Chondrocyte (in vitro differentiated cells): ENCODE measurements at places on chromosomes 4 and X. TPM values are rescaled to one million over a fixed set of nuclear protein-coding genes. Genes with fewer than 3 reads are reported as not detected.

DNA sequence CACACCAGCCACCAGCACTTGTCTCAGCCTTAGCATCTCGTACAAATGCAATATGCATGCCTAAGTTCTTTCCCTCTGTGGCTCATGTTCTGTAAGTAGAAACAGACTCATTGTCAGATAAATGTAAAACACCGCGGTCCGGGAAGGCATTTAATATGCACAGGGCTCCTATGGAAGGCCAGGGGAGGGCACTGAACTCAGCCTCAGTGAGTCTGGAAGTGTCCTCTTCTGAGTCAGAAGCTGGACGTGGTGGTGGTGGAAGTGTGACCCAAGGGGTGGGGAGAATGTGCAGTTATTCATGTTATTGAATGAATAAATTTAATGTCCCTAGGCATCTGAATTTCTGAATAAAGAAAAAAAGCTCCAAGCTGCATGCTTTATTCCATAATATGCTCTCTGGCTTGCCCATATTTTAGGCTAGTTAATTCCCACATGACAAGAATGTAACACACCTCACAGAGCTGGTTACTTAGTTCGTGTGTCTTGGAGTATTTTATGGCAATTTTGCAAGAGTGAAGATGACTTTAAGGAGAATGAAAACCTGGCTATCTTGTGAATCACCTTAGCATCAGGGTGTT is 193.1 kb upstream of the GATB start:
- DNase-seq, result no peak

- no peak for DNase-seq
Measured at GRCh38 chr4:142656178-142656577, 189.9 kb downstream of the INPP4B start.

Gene CLDN22
- total RNA-seq, result not detected in 3 replicates

GRCh38 chr4:134883831-134884449 is 682.4 kb upstream of the PABPC4L start:
- no peak for DNase-seq

DNA sequence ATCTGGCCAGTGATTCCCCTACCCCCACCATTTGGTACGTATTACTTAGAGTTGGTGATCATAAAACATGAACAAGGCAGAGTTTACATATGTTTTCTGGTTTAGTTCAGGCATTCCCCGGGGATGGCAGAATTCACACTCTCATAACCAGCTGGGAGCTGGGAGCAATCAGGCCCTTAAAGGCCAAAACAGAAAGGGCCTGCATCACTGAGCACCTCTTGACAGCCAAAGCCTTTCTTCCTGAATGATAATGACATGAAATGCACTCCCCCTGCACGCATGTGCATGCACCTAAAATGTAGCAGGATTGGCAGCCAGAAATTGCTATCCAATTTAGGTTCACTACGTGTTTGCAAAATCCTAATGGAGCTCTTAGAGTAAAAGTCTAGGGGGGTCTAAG is 235.4 kb downstream of the GPC3 start:
- DNase-seq, result no peak

DNA sequence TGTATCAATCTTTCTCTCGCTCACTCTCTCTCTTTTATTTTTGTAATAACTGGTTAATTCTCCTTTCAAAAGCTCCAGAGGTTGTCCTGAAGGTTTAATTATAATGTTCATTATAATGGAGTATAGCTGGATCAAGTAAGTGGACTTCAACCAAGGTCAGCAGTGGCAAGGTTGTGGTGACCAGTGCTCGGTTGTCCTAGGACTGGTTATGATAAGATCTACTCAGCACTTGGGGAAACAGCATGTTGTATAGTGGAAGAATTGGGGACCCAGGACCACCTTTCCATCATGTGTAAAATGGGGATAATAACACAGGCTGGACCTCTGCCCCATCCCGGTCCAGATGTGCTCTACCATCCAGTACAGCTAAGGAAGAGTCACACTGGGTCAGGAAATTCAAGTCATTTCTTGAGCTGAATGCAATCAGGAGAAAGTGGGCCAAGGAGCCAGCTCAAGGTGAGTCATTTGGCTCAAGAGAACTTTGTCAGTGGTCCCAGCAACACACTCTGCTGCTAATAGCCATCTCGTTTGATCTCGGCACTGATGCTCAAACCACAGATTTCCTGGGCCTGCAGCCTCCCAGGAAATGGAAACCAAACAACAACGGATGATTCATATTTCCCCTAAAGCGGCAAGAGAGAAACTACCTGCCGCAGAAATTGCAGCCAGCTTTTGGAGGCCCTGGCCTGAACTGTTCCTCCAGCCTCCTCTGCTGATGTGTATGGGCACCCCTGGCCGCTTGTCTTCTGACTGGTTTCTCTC is 123.6 kb upstream of the RBPJ start:
- DNase-seq, result no peak

Gene NAA11
- not detected in 3 replicates for total RNA-seq

Gene OCRL
- 56.0 to 61.0 TPM (median 58.9 TPM) in 3 replicates for total RNA-seq

DNA sequence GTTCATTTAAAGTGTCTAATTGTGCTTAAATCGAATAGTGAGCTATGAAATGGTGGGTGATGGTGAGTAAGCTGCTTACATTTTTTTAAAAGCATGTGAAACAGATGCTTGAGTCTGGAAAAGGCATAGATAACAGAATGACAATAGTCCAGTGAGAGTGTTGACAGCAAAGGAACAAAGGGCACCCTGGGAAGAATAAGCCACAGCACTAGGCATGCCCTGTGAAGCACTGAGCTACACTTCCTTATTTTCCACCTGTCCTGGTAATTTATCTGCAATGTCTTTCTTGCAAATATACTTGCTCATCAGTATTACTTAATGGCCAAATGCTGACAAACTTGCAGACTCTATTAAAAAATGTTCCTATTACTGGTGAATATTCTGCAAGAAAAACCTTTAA is 168.7 kb downstream of the PRDM5 start:
- DNase-seq, result no peak

Gene GABRA4
- not detected in 3 replicates for total RNA-seq

DNA sequence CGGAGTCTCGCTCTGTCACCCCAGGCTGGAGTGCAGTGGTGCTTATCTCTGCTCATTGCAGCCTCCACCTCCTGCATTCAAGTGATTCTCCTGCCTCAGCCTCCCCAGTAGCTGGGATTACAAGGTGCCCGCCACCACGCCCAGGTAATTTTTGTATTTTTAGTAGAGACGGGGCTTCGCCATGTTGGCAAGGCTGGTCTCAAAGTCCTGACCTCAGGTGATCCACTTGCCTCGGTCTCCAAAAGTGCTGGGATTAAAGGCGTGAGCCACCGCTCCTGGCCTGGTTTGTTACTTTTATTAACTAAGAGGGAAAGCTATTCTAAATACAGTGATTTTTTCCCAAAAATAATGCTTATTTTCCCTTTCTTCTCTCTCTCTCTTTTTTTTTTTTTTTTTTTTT is 866 bp upstream of the CENPE start:
- DNase-seq, result no peak

GRCh38 chr4:110769578-110769977 is 146.7 kb upstream of the PITX2 start:
- DNase-seq, result no peak

DNA sequence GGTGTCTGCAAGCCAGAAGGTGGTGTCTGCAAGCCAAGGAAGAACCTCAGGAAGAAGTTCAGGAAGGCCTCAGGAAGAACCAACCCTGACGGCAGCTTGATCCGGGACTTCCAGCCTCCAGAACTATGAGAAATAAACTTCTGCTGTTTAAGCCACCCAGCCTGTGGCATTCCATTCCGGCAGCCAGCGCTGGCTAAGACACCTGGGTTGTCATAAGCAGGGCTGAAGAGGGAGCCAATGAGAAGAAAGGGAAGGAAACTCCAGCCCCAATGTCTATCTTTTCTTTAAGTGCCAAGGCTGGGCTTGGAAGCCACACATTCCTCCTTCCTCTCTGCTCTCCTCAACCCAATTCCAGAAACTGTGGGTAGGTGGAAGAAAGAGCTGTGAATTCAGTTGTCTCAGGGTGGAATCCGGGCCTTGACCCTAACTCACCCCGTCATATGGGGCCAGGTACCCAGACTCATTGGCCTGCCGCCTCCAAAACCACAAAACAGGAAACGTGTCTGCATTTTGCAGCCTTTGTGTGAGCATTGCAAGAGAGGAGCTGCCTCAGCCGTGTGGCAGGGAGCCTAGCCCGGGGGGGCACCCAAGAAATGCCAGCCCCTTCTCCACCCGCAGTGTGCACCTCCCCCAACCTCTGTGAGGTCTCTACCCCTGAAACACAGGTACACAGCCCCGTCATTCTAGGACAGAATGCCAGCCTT is 26.8 kb downstream of the CRMP1 start:
- no peak for DNase-seq

DNA sequence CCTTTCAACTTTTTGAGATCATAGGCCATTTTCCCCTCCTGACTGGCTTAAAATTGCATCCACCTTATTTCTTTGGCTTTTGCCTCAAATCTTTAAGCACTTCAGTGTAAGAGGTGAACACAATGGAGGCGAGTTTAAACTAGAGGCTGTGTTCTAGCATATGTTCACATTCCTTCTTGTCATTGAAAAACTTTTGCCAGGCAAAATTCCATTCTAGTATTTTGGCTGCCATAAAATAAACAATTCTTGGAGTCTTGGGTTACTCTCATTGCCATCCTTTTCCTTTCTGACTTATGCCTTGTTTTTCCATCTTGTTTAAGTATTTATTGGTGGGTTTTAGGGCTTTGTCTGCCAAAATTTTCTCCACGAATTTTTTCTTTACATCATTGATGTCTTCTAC is 137.3 kb upstream of the ANXA10 start:
- no peak for DNase-seq

Gene CLGN
- total RNA-seq, result 0.41 to 0.89 TPM (median 0.60 TPM) in 3 replicates

Gene ODAM
- total RNA-seq, result not detected in 3 replicates

- no peak for DNase-seq
Measured at GRCh38 chr4:103098756-103099440, 736 bp downstream of the BDH2 start.

GRCh38 chr4:165027762-165028402 is 3.9 kb upstream of the TRIM60 start:
- no peak for DNase-seq

DNA sequence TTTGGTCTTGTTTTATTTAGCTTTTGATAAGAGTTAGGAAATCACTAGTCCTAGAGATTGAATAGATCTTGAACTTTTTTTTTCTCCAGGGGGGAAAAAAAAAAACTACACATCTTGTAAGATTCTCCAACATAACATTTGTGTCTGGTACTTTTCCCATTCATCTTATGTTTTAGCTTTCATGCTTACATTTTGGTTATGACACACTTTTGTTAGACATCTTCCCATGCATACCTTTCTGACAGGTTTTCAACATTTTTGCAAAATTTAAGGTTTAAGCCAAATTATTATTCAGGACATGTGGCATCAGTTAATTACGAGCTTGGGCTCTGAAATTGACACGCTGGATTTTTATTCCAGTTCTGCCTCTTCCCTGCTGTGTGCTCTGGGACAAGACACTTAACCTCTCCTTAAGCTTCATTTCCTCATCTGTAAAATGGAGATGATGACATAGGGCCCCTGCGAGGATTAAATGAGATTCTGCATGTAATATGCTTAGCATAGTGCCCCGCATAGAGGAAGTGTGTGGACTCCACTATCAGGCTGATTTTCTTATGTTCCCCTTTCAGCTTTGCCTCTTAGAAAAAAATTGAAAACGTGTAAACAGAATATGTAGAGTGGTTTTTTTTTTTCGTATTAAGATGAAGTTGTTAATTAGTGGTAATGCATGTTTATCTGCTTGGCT is 5.3 kb downstream of the KIT start:
- no peak for DNase-seq

Gene MAN2B2
- total RNA-seq, result 36.7 to 46.4 TPM (median 44.1 TPM) in 3 replicates

DNA sequence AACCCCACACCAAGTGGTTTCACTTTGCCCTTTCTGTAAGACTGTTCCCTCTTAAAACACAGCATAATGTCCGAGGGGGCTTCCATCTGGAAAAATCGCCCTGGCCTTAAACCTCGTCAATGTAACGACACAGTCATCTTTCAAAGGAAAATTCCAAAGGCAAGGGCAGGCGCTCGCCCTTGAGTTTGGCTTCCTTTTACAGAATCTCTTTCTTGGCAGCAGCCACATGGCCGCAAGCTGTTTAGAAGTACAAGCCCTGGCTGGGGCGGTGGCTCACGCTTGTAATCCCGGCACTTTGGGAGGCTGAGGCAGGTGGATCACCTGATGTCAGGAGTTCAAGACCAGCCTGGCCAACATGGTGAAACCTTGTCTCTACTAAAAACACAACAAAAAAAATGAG is 27.1 kb upstream of the GRPEL1 start:
- no peak for DNase-seq

DNA sequence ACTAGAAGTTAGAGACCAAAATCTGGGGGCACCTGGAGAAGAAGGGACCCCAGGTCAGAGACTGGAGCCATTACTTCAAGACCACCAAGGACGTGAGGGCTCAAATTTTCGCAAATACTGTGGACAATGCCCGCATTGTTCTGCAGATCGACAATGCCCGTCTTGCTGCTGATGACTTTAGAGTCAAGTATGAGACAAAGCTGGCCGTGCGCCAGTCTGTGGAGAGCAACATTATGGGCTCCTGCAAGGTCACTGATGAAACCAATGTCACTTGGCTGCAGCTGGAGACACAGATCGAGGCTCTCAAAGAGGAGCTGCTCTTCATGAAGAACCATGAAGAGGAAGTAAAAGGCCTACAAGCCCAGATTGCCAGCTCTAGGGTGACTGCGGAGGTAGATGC is 101.2 kb downstream of the NCAPG start:
- DNase-seq, result no peak

Gene ELOVL6
- total RNA-seq, result 11.0 to 16.0 TPM (median 12.8 TPM) in 3 replicates

DNA sequence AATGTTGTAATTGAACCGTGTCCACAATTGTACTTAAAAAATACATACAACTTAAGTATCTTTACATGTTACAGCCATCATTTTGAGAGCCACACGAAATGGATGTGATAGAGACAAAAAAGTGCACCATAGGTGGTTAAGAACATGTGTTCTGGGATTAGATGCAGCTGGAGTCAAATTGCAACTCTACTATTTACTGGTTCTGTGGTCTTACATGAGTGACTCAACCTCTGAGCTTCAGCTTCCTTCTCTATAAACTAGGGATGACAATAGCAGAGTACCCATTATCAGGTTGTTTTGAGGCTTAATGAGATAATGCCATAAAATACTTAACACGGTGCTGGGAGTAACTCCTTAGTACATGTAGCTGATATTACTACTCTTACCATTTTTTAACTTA is 130.4 kb downstream of the IDS start:
- no peak for DNase-seq

- no peak for DNase-seq
Measured at GRCh38 chr4:69776696-69777095, 16.3 kb upstream of the SULT1B1 start.

GRCh38 chr4:6992728-6993677 is 50.2 kb upstream of the TADA2B start:
- no peak for DNase-seq

DNA sequence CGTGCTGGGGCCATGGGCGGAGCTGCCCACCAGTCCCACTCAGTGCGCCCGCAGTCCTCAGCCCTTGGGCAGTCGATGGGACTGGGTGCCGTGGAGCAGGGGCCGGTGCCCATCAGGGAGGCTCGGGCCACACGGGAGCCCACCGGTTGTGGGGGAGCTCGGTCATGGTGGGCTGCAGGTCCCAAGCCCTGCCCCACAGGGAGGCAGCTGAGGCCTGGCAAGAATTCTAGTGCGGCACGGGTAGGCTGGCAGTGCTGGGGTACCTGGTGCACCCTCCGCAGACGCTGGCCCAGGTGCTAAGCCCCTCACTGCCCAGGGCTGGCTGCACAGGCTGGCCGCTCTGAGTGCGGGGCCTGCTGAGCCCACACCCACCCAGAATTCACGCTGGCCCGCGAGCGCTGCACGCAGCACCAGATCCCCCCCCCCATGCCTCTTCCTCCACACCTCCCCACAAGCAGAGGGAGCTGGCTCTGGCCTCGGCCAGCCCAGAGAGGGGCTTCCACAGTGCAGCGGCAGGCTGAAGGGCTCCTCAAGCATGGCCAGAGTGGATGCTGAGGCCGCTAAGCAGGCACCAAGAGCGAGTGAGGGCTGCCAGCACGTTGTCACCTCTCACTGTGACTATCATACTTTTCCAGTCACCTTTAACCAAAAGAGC is 564.4 kb downstream of the GALNTL6 start:
- DNase-seq, result peak; percentile 86
